GM10248 (cell line): ENCODE measurements at places on chromosomes 16 and 17.

- DNase-seq = no peak
These were observed 116.0 kb downstream of the SOCS1 start for GRCh38 chr16:11140098-11140375.

DNA sequence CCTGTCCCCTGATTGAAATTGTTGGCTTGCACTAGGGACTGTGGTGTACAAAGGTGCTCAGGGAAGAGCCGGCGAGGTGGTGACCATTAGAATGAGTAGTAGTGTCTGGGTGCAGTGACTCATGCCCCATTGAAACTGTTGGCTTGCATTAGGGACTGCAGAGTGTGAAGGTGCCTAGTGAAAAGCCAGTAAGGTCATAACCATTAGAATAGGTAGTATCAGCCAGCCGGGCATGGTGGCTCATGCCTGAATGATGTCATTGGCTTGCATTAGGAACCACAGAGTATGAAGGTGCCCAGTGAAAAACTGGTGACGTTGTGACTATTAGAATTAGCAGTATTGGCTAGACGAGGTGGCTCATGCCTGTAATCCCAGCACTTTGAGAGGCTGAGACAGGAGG is 78.9 kb downstream of the ABCC6 start:
- DNase-seq = no peak

DNA sequence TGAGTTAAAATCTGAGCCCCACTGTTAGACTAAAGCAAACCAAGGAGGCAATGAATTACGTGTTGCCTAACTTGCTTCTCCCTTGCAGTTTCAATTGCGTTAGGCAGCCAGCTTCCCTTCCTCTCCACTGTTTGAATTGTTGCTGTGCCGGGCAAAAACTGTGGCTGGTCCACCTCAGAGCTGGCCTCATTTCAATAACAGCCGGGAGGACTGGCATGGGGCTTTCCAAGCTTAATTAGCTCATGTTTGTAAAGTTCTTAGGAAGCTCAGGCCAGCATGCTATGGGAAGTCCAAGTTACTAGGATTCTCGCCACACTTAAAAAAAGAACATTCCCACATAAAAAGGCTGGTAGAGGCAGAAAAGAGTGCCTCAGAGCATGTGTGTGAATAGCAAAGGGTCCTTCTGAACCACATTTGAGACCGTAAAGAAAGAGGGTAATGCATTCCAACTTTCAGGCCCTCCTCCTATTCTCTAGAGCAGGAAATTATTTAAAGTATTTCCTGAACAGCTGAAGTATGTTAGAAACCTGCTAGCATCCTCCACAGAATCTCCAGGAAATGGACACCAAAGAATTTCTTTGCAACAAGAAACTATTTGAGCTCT is 79.0 kb upstream of the SMURF2 start:
- no peak for DNase-seq

DNA sequence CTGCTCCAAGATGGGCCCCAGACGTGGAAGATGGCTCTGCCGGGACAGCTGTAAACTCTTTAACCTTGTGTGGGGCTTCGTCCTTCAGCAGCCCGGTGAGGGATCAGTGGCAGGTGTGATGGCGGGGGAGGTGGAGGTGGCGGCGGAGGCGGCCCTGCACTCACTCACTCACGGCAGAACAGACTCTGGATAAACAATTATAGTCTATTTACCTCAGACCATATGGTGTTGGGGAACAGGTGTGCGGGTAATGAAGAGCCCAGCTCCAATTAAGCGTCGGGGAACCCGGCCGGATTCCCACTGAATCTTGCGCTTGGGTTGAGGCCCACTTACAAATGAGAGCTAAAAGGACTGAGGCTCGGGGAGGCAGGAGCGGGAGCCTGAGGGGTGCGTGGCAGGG is 104.3 kb upstream of the SDK2 start:
- no peak for DNase-seq

- DNase-seq = no peak
These were observed 3.1 kb downstream of the ATF7IP2 start for GRCh38 chr16:10388988-10389387.

- DNase-seq = no peak
These were observed 23.2 kb downstream of the MAP3K14 start for GRCh38 chr17:45293413-45294211.

- DNase-seq = no peak
These were observed 365.1 kb upstream of the CDH5 start for GRCh38 chr16:66001432-66001831.

GRCh38 chr16:80544326-80544725 is 3.5 kb downstream of the DYNLRB2 start:
- DNase-seq = no peak

- no peak for DNase-seq
These were observed 26.2 kb downstream of the CCR7 start for GRCh38 chr17:40538936-40539705.

- DNase-seq = no peak
These were observed 42.7 kb downstream of the TNRC6C start for GRCh38 chr17:78001182-78001581.

GRCh38 chr17:75645889-75646637 is 12.8 kb downstream of the SMIM5 start:
- peak; percentile 89 for DNase-seq

GRCh38 chr16:51461255-51461654 is 310.2 kb upstream of the SALL1 start:
- no peak for DNase-seq

DNA sequence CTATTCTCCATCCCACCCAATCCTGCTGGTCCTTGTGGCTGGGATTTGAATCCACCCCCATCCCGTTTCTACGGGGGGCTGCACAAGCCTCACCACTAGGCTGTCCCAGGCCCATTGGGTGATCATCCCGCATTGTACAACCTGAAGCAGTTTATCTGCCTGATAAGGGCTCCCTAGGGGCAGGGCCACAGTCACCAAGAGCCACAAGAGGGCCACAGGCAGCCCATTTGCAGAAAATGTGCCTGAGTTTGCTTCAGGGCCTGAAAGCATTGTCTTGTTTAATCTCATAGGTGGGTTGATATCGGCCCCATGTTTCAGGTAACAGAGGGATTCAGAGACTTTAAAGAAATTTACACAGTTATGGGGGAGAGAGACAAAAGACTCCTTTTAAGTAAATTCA is 245.0 kb downstream of the CPPED1 start:
- no peak for DNase-seq

- DNase-seq = no peak
These were observed 171.0 kb downstream of the KATNIP start for GRCh38 chr16:27720731-27721530.

DNA sequence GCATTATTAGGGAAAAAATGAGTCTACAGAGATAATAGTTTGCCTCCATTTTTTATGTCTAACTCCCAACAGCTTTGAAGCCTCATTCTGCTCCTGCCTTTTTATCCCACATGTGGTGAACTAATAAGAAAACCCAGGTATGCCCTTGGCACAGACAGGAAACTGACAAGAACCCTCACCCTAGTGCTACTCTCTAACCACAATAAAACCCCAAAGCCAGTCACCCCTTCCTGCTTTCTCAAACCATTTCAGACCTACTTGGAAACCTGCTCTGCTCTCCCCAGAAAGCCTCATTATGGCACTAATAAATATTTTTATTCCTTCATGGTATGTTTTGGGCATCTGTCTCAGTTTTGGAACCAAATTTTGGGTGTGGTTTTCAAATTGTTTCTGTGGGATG is 3.9 kb upstream of the MARVELD3 start:
- no peak for DNase-seq

DNA sequence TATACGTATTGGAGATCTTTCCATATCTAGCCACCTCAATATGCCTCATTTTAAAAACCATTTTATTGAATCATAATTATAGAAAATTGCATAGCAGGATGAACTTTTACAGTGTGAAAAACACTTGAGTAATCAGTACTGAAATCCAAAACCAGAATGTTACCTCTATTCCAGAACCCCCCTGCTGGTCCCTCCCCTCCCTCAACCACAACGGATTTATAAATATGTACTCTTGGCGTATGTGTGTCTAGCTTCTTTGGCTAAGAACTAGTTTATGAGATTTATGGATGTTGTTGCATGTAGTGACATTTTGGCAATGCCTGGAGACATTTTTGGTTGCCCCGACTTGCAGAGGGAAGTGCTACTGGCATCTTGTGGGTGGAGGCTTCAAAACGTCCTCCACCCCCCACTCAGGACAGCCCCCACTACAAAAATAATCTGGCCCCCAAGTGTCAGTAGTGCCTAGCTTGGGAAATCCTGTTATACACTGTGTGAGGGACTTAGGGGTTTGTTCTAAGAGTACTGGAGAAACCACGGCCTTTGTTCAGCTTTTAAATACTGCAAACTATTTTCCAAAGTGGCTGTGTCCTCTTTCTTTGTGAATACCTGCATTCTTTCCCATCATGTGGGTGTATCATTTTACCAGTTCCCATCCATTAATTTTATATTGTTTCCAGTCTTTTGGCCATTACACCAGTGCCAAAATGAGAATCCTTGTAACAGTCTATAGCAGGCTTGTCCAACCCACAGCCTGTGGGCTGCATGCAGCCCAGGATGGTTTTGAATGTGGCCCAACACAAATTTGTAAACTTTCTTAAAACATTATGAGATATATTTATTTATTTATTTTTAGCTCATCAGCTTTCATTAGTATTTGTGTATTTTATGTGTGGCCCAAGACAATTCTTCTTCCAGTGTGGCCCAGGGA is 23.7 kb downstream of the ITPRIPL2 start:
- DNase-seq = no peak

- DNase-seq = no peak
These were observed 1.4 kb downstream of the HBM start for GRCh38 chr16:167122-167690.

- no peak for DNase-seq
These were observed 305.9 kb downstream of the CA10 start for GRCh38 chr17:51852603-51853002.

GRCh38 chr16:19844945-19845641 is 39.6 kb downstream of the GPRC5B start:
- DNase-seq = no peak

- no peak for DNase-seq
These were observed 9.7 kb upstream of the RUSF1 start for GRCh38 chr16:31517800-31518402.

GRCh38 chr17:73703192-73703591 is 58.9 kb upstream of the SDK2 start:
- DNase-seq = no peak

- no peak for DNase-seq
These were observed 96.4 kb downstream of the C16orf78 start for GRCh38 chr16:49469930-49470451.

DNA sequence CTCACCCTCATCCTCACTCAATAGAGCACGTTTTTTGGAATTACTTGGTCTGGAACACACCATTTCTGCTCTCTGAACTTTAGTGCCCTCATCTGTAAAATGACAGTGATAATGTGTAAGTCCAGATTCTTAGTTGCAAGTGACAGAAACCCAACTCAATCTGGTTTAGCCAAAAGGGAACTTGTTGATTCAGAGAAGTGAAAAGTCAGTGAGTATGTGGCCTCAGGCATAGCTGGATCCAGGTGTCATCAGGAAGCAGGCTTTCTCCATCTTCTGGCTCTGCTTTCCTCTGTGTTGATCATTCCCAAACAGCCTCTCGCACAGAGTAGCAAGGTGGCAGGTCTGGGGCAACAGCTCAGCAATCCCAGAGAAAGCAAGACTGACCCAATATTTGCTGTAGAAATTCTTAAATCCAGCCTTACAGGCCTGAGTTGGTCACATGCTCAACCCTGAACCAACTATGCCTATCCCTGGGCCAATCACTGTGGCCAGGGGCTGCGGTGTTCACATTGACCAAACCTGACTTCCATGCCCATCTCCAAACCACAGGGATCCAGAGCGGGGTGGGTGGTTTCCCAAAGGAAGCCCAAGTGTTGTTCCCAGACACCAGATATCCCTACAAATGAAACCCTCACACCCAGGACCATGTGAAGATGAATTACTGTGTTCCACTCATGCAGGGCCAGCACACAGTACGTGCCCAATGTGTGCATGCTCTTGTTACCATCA is 23.3 kb upstream of the ALKBH5 start:
- no peak for DNase-seq

GRCh38 chr17:35088356-35088880 is 24.9 kb upstream of the RFFL start:
- DNase-seq = no peak

- DNase-seq = no peak
These were observed at the start of gene DPEP1 for GRCh38 chr16:89613231-89613953. Gene DPEP1, plus strand, starts transcription at chr16:89613642. Its CDS starts 16,769 bp downstream, at chr16:89630411.

- no peak for DNase-seq
These were observed 24.4 kb downstream of the NAA60 start for GRCh38 chr16:3467921-3468320.
